Mucosa of descending colon (tissue), 3 donors: ENCODE measurements at places on chromosomes 13 and 19. TPM values are rescaled to one million over a fixed set of nuclear protein-coding genes. Genes with fewer than 3 reads are reported as not detected.

The SYNGR4 gene
- total RNA-seq: not detected

The CEACAM16 gene
- 0.17 TPM for total RNA-seq

- DNase-seq: no peak
Measured at GRCh38 chr13:97566907-97567306, 132.9 kb downstream of the RAP2A start.

- DNase-seq: no peak
Measured at GRCh38 chr13:99908140-99908803, 63.3 kb downstream of the ZIC5 start.

DNA sequence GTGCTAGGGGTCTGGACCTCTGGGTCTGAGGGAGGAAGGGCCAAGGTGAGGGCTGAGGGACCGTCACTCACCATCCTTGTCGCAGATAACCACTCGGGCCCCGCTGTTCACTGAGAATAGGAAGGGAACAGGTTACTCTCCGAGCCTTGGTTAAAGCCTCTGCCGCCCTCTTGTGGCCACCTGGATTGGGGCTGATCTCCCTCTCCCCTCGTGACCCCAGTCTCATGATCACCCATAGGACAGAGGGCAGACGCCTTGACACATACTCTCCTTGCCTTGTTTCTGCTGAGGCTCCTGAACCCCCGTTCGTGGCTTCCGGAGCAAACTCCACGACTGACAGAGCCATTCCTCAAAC lies 580 bp downstream of the HSD17B14 start:
- peak; percentile 96 for DNase-seq
